ENCODE measurements at places on chromosomes 1 and 21.

DNA sequence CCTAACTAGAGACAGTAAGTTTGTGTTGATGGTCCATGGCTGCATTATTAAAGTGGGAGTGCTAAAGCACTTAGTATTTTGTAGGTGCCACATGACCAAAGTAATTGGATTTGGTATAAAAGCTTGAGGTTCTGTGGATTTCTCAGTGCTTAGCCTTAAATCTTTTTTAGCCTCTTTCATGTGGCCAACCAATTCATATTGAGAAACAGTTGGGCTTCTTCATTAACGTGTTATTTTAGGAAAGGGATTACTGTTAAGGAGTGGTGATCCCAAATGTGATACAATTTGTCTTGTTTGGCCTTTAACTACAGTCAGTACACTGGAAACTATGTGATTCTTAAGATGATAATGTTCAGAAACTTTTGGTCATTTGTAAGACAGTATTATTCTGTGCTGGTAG, 25.5 kb downstream of the MAN1A2 start:
- peak; percentile 46 for DNase-seq

DNA sequence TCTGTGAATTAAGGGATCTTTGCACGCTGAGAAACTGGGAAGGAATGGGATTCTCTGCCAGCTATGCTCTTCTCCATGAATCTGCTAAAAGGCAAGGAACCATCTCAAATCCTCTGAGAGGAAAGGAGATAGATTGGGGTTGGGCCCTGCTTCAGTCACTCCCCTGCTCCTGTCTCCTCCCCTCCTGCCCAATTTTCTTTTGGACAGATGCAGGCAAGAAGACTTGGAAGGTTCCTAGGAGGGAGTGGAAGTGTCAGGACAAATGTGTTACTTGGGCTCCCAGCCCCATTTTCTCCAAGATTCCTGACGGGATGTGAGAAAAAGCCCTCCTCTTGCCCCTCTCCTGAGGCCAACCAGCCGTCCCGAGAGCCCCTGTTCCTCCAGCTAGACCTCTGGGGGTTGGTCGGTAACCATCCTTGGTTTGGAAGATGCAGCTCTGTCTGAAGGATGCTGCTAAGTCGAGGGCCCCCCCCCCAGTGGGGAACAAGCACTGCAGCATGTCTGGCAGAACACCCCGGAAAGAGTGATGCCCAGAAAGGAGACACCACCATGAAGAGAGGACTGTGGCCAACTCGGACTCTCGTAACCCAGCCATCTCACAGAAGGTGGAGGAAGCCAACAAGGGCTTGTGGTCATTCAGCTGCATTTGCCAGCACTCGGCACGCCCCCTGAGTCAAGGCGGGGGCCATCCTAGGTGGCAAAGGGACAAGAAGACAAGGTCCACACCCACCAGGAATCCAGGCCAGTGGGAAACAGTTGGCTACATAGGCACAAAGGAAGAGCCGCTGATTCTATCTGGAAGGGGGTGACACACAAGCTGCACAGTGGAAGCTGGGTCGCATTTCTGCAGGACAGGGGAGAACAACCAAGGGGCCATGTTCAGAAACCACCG, 43.7 kb downstream of the CDK18 start:
- peak; percentile 40 for DNase-seq

DNA sequence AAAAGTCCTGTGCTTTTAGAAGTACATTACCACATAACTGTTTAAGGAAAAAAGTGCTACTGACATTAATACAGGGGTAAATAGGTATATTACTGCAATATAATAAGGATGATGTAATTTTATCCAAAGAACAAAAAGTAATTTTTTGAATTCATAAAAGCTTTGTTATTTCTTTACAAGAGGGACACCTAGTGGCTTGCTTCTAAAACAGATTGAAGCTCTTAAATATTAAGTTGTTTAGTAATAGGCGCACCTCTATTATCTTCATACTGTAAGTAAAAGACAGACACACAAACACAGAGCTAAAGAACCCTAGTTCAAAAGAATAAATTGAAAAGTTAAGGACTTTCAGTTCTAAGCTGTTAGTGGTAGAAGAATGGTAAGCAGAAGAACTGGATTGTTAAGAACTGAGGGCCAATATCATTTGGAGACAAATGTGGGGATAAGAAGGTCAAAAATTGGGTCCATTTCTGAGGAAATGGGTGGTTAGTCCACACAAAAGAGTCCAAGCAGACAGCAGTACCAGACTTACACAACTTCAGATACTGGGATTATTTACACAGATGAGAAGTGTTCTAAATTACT, 15.4 kb downstream of the ZNHIT6 start:
- peak; percentile 68 for DNase-seq

DNA sequence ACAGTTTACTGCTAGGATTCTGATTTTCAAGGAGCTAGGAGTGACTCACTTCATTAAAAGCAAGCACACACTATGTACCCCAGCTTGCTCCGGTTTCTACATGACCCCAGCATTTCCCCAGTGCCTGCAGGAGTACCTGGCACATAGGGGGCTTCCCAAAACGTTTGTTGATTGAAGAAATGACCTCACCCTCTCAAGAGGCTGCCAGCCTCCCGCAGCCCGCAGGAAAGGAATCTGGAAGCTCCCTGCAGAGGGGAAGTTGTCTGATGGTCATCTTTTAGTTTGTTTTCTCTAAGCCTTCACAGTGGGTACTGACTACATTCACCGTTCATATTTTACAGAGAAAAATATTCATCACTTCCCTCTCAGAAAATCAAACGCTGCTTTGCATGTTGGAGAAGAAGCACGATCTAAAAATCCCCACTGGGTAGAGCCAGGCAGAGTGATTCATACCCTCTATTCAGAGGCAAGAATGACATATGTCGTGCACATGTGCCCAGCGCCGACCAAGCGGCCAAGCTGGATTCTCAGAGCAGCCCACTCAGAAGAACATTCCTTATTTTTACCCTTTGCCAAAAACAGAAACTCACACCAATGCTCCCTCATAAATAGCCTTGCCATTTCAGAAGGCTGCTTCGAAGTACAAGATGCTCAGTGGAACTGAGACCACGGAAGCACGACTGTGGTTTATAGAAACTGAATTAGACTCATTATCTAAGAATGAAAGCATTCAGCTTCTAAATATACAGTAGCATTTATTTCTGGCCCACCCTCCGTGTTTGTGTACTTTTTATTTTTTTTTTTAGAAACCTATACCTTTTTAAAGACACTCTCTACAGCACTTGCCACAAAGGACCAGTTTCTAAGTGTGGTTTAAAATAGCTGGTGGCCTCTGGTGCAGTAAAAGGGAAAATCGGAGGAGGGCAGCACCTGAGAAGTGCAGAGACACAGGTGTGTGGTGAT, 143.2 kb downstream of the MIS18A start:
- DNase-seq, result peak; percentile 75

GRCh38 chr1:74334147-74334546, 99.0 kb downstream of the TNNI3K start:
- no peak for DNase-seq

Measured in EH (cell line).